Cardiac muscle cell (in vitro differentiated cells and primary cell): ENCODE measurements at places on chromosomes 11 and 22.

DNA sequence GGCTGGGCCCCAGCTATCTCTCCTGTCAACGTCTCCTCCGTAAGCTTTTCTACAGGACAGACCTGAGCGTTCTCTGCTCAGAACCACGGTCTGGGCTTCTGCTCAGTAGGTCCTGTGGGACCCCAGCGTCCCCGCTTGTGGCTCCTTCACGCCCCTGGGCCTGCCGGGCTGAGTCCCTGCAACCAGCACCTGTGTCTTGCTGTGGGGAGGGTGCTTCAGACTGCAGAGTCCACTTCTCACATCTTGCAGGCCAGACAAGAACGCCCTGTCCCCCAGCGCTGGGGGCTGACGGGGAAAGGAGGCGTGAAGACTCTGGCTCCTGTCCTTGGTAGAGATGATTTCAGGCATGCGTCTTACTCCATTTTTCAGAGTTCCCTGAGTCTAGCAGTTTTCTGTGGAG is 1480.8 kb downstream of the BRD1 start:
- no peaks in the 10 kb centered on the region for H3K36me3 ChIP-seq
- DNase-seq, result no peak
- no peak overlapping the region for H3K27ac ChIP-seq

DNA sequence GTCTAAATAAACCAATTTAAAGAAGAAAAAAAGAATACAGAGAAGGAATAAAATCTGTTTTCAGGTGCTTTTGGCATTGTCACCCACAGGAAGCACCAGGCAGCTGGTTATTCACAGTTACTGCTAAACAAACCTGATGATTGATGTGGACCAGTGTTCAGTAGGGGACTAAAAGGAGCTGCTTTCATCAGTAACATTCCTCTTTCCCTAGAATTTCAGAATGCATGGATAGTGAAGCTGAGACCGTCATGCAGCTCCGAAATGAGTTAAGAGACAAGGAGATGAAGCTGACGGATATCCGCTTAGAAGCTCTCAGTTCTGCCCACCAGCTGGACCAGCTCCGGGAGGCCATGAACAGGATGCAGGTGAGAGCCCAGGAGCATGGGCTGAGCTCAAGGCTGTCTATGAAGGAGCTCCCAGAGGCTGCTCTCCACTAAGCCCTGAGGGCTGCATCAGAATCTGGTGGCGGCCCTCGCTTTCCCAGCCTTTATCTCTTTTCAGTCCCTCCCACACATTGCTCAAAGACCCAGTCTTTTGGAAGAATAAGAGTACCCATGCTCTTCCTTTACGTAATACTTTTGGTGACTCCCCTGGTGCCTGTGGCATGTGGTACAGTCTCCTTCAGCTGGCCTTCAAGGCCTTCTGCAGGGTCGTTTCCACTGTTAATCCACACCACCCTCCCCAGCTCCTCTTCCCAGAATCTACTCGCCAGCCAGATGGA is 69.5 kb downstream of the DBX1 start:
- peak overlapping the region; percentile 90 for H3K27ac ChIP-seq
- H3K4me1 ChIP-seq, result peaks cover 26% of the 10 kb centered on the region
- no peaks in the 10 kb centered on the region for H3K27me3 ChIP-seq
- H3K4me3 ChIP-seq, result no peak overlapping the region

GRCh38 chr11:124716591-124716990 is 23.2 kb upstream of the NRGN start:
- H3K36me3 ChIP-seq, result no peaks in the 10 kb centered on the region
- peaks cover 13% of the 10 kb centered on the region for H3K4me1 ChIP-seq
- no peak overlapping the region for H3K4me3 ChIP-seq

GRCh38 chr11:58742981-58743880 is 11.5 kb upstream of the GLYAT start:
- no peak for DNase-seq
- H3K4me1 ChIP-seq, result no peaks in the 10 kb centered on the region
- H3K27ac ChIP-seq, result no peak overlapping the region

- no peak overlapping the region for H3K4me3 ChIP-seq
- H3K27me3 ChIP-seq, result no peaks in the 10 kb centered on the region
- no peaks in the 10 kb centered on the region for H3K4me1 ChIP-seq
- H3K27ac ChIP-seq, result no peak overlapping the region
- no peaks in the 10 kb centered on the region for H3K36me3 ChIP-seq
- no peak for DNase-seq
Observed at GRCh38 chr22:39905687-39906086, 4.8 kb downstream of the GRAP2 start.

GRCh38 chr11:14751975-14752407 is 108.4 kb downstream of the PDE3B start:
- H3K27me3 ChIP-seq, result no peaks in the 10 kb centered on the region
- no peak overlapping the region for H3K4me3 ChIP-seq
- H3K4me1 ChIP-seq, result no peaks in the 10 kb centered on the region

GRCh38 chr22:31945971-31946680 is 1.8 kb downstream of the YWHAH start:
- H3K27ac ChIP-seq, result peak overlapping the region; percentile 98
- H3K4me1 ChIP-seq, result peaks cover 13% of the 10 kb centered on the region
- H3K4me3 ChIP-seq, result peak overlapping the region; percentile 95
- peak; percentile 60 for DNase-seq
- no peaks in the 10 kb centered on the region for H3K27me3 ChIP-seq

GRCh38 chr11:106770489-106771085 is 247.7 kb downstream of the GUCY1A2 start:
- DNase-seq, result no peak
- H3K4me3 ChIP-seq, result no peak overlapping the region
- H3K4me1 ChIP-seq, result no peaks in the 10 kb centered on the region
- H3K27ac ChIP-seq, result no peak overlapping the region
- H3K36me3 ChIP-seq, result no peaks in the 10 kb centered on the region

GRCh38 chr11:65102142-65103095 is 6.4 kb downstream of the VPS51 start:
- DNase-seq, result no peak
- H3K4me1 ChIP-seq, result no peaks in the 10 kb centered on the region
- no peak overlapping the region for H3K4me3 ChIP-seq
- H3K36me3 ChIP-seq, result peaks cover 4% of the 10 kb centered on the region
- H3K27ac ChIP-seq, result no peak overlapping the region

GRCh38 chr11:86176165-86176884 is 68.2 kb upstream of the EED start:
- no peak overlapping the region for H3K4me3 ChIP-seq
- no peaks in the 10 kb centered on the region for H3K27me3 ChIP-seq
- H3K27ac ChIP-seq, result no peak overlapping the region
- no peaks in the 10 kb centered on the region for H3K36me3 ChIP-seq
- peaks cover 12% of the 10 kb centered on the region for H3K4me1 ChIP-seq

GRCh38 chr22:36301384-36301828 is 48.5 kb downstream of the APOL1 start:
- peaks cover 87% of the 10 kb centered on the region for H3K36me3 ChIP-seq
- no peak overlapping the region for H3K4me3 ChIP-seq
- no peak overlapping the region for H3K27ac ChIP-seq
- H3K4me1 ChIP-seq, result no peaks in the 10 kb centered on the region

DNA sequence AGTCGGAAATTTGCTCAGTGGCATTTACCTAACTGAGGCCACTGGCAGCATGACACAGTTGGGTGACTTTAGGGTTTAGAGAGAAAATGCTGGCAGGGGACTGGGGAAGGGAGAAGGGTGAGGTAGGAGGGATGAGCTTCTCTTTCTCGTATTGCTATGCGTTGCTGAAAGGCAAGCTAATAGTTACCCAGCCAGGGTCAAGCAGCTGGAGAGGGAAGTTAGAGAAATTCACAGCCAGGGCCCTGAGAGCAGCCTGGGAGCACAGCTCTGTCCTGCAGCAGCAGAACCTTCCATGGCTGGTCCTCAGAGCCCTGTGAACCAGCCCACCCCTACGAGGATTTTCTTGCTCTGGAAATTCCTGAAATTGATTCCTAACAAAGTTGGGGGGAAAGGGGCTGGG is 679.6 kb downstream of the NTM start:
- no peaks in the 10 kb centered on the region for H3K36me3 ChIP-seq
- H3K27me3 ChIP-seq, result peaks cover 17% of the 10 kb centered on the region
- H3K4me1 ChIP-seq, result no peaks in the 10 kb centered on the region
- no peak for DNase-seq
- H3K4me3 ChIP-seq, result no peak overlapping the region

- H3K4me3 ChIP-seq, result no peak overlapping the region
- H3K36me3 ChIP-seq, result peaks cover 14% of the 10 kb centered on the region
- peaks cover 5% of the 10 kb centered on the region for H3K4me1 ChIP-seq
- no peak for DNase-seq
Observed at GRCh38 chr11:504053-504993, 2.7 kb downstream of the RNH1 start.

DNA sequence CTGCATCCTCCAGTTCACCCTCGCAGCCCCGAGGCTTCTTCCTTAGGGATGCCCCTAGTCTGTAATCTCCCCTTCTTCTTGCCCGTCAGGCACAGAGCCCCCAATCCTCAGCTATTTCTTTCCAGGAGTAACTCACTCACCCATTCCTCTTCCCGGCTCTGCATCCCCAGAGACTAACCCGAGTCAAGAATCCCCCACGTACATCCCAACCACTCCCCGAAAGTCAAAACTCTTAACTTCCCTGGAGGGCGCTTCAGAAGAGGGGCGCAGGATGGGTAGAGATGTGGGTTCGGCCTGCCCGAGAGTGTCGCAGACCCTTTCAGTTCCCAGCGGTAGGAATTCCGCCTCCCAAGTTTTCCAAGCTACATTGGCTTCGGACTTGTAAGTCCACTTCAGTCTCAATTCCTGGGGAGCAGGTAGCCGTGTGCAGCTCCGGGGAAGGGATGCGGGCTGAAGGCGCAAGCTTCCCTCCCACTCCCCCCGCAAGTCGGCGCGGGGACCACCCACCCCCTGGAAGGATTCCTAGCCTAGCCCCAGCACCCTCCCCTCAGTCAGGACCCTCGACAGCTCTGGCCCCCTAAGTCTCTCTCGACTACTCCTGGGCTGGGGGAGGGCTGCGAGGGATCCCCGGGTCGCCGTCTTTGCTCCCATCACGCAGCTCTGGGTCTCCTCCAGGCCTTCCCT is 871 bp downstream of the BDNF start:
- DNase-seq, result peak; percentile 47
- peaks cover 84% of the 10 kb centered on the region for H3K27me3 ChIP-seq
- no peak overlapping the region for H3K27ac ChIP-seq
- peaks cover 5% of the 10 kb centered on the region for H3K4me1 ChIP-seq
- no peaks in the 10 kb centered on the region for H3K36me3 ChIP-seq
- H3K4me3 ChIP-seq, result peak overlapping the region; percentile 42

DNA sequence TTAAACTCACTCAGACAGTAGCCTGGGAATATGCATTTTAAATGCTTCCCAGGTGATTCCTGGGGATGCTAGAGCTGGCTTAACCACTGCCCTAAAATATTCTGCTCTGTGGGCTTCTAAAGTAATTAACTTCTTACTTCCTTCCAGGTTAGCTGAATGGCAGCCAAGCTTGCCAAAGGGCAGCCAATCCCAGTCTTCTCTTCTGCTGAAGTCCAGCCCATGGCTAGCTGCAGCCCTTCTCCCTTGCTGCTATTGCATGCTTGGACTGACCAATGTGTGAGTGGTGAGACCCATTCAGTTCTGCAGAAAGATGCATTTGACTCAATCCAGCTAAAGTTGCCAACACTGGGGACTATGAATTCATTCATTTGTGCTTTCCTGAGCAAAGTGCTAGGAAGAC is 411.9 kb downstream of the SOX6 start:
- no peak overlapping the region for H3K27ac ChIP-seq
- H3K4me3 ChIP-seq, result no peak overlapping the region
- no peak for DNase-seq
- no peaks in the 10 kb centered on the region for H3K27me3 ChIP-seq
- no peaks in the 10 kb centered on the region for H3K4me1 ChIP-seq
- no peaks in the 10 kb centered on the region for H3K36me3 ChIP-seq

DNA sequence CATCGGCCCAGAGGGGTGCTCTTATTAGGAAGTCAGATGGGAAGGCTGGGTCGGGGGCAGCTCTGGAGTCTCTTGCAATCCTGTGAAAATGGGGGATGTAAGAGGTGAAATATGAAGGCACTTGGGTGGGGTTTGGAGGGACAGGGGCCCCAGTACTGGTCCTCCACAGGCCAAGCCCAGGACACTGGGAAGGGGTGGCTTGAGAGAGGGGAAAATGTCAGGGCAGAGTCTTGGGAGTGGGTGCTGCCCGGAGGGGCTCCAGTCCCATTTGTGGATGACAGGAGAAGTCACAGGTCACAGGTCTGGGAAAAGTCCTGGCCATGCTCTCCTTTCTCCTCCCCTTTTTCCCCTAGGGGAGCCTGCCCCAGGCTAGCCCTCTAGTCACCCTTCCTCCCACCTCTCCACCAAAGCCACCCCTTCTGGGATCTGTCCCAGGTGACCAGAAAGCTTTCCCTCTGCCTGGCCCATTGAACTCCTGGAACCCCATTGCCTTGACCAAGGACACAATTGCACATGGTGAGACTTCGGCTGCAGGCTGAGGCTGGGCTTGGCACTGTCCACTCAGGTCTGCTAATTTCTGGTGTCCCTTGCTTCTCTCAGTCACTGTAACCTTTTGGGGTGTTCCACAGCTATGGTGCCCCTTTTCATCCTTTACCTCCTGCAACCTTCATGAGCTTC is 1465.0 kb downstream of the TBC1D22A start:
- H3K36me3 ChIP-seq, result no peaks in the 10 kb centered on the region
- H3K27ac ChIP-seq, result no peak overlapping the region
- H3K4me1 ChIP-seq, result no peaks in the 10 kb centered on the region
- H3K4me3 ChIP-seq, result no peak overlapping the region
- H3K27me3 ChIP-seq, result no peaks in the 10 kb centered on the region
